ENCODE measurements at places on chromosomes 2 and 18. TPM values are rescaled to one million over a fixed set of nuclear protein-coding genes. Genes with fewer than 3 reads are reported as not detected.

DNA sequence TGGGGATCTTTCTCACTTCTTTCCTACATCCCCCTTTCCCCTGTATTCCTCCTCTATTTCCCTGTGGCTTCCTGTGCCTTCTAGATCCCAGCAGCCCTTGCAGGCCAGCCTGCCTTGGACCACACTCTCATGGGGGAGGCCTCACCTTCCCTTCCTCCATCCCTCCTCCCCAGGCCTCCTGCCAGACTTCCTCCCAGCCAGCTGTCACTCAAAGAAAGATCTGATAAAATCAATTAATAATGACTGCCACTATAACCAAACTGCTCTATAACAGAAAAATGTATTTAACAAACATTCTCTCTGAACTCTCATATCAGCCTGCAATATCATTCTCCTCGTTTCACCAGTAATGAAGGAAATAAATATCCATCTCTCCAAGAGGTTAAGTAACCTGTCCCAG lies 144.9 kb upstream of the SIX2 start:
- H3K4me1 ChIP-seq: no peaks in the 10 kb centered on the region
- no peaks in the 10 kb centered on the region for H3K36me3 ChIP-seq
- no peaks in the 10 kb centered on the region for H3K27me3 ChIP-seq
- no peak overlapping the region for H3K27ac ChIP-seq
- no peak for DNase-seq
- no peak overlapping the region for H3K4me3 ChIP-seq

DNA sequence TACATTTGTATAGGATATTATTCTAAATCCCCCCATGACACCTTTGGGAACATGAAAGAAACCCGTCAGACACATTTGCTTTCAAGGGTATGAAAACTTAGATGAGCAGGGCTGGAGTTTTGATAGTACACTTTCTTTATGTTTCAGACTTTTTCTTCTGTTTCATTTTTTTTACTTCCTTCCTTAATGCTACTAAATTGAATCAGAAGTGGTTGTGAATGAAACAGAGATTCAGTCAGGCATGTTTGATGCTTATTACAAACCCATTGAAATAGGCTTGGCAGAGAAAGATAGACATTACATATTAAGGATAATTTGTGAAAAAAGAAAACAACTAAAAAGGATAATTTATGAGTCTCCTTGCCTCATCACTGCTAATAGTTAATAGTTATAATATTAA lies 26.8 kb downstream of the SLC30A6 start:
- no peaks in the 10 kb centered on the region for H3K4me1 ChIP-seq
- no peak overlapping the region for H3K4me3 ChIP-seq
- H3K27ac ChIP-seq: no peak overlapping the region
- no peaks in the 10 kb centered on the region for H3K27me3 ChIP-seq

- DNase-seq: no peak
- H3K4me1 ChIP-seq: no peaks in the 10 kb centered on the region
- H3K36me3 ChIP-seq: no peaks in the 10 kb centered on the region
- H3K27me3 ChIP-seq: no peaks in the 10 kb centered on the region
- no peak overlapping the region for H3K27ac ChIP-seq
Observed at GRCh38 chr2:20138696-20139095, 86.2 kb downstream of the SDC1 start.

DNA sequence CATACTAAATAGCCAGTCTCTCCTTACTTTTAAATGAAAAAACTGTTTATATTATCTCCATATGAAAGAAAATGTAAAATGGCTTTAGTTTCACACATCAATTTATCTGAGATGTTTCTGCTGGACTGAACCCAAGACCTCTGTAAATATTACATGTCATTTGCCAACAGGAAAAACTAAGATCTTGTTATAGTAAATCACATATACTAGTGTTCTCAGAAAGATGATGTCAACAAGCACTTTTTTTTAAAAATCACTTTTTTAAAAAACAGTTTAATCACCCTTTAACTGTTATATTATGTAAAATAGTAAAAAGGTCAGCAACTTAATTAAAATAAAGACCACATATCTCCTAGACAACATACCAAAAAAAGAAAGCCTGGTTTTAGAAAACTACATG lies 46.3 kb downstream of the PTPN2 start:
- DNase-seq: no peak
- no peak overlapping the region for H3K4me3 ChIP-seq
- H3K36me3 ChIP-seq: peaks cover 8% of the 10 kb centered on the region
- H3K4me1 ChIP-seq: peaks cover 39% of the 10 kb centered on the region
- H3K27me3 ChIP-seq: no peaks in the 10 kb centered on the region

DNA sequence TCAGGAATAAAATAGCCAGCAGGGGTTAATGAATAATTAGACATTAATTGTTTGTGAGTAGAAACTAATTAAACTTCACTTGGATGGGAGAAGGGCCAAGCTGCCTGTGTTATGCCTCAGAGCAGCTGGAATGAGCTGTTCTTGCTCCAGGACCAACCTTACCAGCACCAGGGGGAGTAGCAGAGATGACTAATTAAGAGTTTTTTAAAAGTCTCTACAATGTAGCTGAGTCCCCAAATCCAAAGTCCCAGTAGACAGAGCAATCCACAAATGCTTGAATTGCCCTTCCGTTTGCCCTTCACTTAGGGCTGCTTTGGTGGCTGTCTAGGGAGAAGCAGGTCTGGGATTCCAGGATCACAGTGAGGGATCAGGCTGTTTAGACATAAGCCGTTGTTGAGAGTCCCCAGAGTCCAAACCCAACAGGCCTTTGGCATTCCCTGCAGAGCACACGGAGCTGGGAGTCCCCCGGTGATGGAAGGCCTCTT lies 59.4 kb downstream of the RHOB start:
- no peak overlapping the region for H3K4me3 ChIP-seq
- H3K27me3 ChIP-seq: no peaks in the 10 kb centered on the region
- H3K27ac ChIP-seq: no peak overlapping the region
- H3K4me1 ChIP-seq: no peaks in the 10 kb centered on the region
- H3K36me3 ChIP-seq: no peaks in the 10 kb centered on the region
- DNase-seq: no peak

DNA sequence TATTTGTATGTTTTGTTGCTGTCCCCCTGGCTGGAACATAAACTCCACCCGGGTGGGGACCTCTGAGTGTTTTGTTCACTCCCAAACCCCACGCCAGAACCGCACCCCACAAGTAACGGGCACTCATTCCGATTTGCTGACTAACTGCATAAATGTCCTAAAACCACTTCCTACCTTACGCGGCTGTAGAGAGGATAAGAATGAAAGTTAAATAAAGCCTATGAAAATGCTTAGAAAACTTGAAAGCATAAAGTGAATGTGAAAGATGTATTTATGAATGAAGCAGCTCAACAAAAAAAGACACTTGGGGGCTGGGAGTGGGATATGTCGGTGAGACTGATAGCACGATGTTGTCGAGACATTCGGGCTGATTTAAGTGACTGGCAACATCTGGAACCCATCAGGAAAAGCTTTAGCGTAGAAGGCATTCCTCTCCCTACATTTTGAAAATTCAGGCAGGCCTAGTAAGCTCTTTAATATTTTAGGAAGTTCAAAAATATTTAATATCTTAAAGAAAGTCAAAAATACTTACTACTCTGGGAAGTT lies 206.7 kb downstream of the SH3RF3 start:
- H3K4me1 ChIP-seq: peaks cover 26% of the 10 kb centered on the region
- H3K27me3 ChIP-seq: no peaks in the 10 kb centered on the region
- no peak overlapping the region for H3K4me3 ChIP-seq
- H3K36me3 ChIP-seq: no peaks in the 10 kb centered on the region
- no peak for DNase-seq

KANSL1L gene
- 5.0 TPM for total RNA-seq

ALPP gene
- not detected for total RNA-seq

ALLC gene
- not detected for total RNA-seq

Data from CD8-positive, alpha-beta memory T cell (primary cell).